Iris pigment epithelial cell (primary cell): ENCODE measurements at places on chromosomes 16 and 17.

- DNase-seq = no peak
Measured at GRCh38 chr17:1180958-1181752, 1.4 kb upstream of the ABR start.

GRCh38 chr17:60095381-60095780, 16.7 kb upstream of the HEATR6 start:
- no peak for DNase-seq

GRCh38 chr16:27779641-27780164, 229.8 kb downstream of the KATNIP start:
- DNase-seq = peak; percentile 83

- peak; percentile 62 for DNase-seq
Measured at GRCh38 chr17:73770115-73770848, 126.0 kb upstream of the SDK2 start.

DNA sequence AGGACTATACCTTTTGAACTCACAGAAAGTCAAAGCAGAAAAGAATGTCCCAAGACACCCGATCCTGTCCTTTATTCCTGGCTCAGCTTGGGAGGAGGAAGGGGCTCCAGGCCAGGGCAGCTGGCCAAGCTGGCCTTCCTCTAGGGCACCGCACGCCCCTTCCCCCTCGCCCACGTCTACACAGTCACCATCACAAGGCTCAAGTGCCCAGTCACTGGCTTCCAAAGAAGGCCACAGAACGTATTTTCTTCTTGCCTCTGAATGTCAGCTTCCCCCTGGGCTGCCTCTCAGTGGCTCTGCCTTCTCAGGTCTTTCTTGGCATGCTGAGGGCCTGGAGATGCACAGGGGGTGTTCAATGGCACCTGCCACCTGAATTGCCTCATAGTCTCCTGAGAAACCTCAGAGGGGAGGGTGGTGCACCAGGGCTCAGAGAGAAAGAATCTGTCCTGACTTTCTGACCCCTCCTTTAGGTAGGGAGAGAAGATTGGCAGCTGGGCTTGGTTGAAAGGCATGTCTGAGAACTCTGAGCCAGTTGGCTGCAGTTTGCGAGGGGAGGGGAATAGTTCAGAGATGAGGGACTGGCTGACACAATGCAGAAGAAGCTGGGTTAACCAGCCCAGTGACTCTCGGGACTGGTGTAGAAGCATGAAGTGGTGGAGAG, 2.1 kb downstream of the DHRS11 start:
- no peak for DNase-seq

- DNase-seq = no peak
Measured at GRCh38 chr16:68021490-68021889, 1.5 kb downstream of the DDX28 start.

DNA sequence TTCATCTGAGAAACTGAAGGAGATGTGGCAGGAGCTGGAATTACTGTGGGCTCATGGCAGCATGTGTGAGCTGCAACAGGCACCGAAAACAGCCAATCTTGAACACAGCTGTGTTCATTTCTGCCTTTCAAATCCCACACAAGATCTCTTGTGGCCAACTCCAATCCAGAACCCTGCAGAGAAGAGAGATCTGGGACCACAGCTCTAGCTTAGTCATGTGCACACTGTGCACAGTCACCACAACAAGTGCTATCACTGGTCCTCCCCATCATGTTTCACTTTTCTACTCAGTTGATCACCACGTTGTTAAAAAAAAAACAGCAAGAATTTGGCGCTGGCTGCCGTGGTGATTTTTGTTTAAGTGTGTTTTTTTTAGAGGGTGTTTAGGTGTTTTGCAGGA, 254.5 kb upstream of the ELAC2 start:
- no peak for DNase-seq
